Lung (tissue), 17 donors: ENCODE measurements at places on chromosomes 3 and 15.

DNA sequence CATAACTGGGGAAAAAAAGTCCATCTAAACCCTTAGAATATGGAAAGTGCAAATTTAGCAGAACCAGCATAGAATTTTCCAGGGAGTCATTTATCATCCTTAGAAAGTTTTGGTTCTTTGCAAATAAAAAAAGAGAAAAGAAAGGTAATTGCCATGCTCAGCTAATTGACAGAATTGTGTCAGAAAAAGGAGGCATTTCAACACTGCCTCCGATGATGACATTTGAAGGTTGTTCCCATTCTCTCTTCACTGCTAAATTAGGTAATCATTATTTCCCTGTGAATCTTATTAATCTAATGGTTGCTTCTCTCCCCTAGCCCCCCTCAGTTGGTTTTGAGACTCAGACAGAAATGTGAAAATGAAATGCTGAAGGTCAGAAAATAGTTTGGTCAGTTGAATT lies 139.2 kb downstream of the PDCD6IP start:
- H3K27ac ChIP-seq: no peak overlapping the region
- no peaks in the 10 kb centered on the region for H3K27me3 ChIP-seq
- H3K36me3 ChIP-seq: no peaks in the 10 kb centered on the region
- peaks cover 4% of the 10 kb centered on the region for H3K4me1 ChIP-seq
- H3K4me3 ChIP-seq: no peak overlapping the region

GRCh38 chr15:25172691-25173090 lies 217.9 kb downstream of the SNRPN start:
- no peaks in the 10 kb centered on the region for H3K27me3 ChIP-seq
- no peaks in the 10 kb centered on the region for H3K36me3 ChIP-seq
- no peak overlapping the region for H3K4me3 ChIP-seq
- no peak overlapping the region for H3K27ac ChIP-seq
- no peak for DNase-seq
- H3K4me1 ChIP-seq: no peaks in the 10 kb centered on the region

GRCh38 chr15:79516155-79516554 lies 84.0 kb downstream of the MINAR1 start:
- no peaks in the 10 kb centered on the region for H3K27me3 ChIP-seq
- no peak overlapping the region for H3K27ac ChIP-seq
- DNase-seq: no peak
- H3K36me3 ChIP-seq: no peaks in the 10 kb centered on the region

DNA sequence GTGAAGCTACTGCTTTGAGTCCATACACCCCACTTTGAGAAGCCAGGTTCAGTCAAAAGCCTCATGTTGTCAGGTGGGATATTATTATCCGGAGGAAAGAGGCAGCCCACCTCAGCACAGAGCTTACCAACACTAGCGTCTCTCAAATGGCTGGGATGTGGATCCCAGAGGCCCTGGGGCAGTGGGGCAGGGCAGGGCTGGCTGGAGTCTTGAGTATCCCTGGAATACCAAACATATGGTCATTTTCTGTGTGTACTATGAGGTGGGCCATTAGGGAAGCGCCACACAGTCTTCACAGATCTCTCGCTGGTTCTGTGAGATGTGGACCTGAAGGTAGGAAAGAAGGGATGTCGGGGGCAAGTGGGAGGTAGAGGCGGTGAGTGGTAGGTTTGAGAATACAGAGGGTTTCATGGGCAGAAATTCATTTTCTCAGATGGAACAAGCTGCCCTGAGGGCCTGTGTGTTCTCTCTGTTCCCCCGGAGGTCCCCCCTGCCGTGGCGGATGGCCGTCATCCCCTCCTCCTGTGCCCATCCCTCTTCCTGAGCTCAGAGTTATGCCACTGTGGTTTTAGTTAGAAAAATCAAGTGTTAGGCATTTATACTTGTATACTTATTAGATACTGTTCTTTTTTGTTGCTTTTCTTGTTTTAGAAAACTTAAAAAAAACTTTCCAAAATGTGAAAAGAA lies 66.4 kb downstream of the USP13 start:
- H3K4me1 ChIP-seq: no peaks in the 10 kb centered on the region
- H3K36me3 ChIP-seq: peaks cover 10% of the 10 kb centered on the region
- H3K27ac ChIP-seq: no peak overlapping the region
- H3K27me3 ChIP-seq: no peaks in the 10 kb centered on the region

GRCh38 chr15:31484986-31485385 lies 158.4 kb downstream of the KLF13 start:
- no peak overlapping the region for H3K4me3 ChIP-seq
- no peak overlapping the region for H3K27ac ChIP-seq
- peaks cover 38% of the 10 kb centered on the region for H3K27me3 ChIP-seq
- no peak for DNase-seq

DNA sequence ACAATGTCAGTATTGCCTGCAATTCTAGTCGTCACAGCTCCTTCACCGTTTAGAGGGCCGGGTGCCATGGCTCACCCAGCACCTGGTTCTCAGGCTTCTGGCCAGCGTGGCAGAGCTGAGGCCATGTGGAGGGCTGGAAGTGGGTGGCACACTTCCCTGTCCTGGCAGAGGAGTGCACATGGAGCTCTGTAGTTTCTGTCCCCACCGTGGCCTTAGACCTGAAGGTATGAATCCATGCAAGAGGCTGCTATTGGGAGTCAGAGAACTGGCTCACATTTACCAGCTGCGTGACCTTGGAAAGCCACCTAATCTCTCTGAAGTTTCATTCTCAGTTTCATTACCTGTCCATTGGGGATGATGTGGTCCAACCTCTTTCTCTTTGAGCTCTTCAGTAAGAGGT lies 22.2 kb downstream of the EPHB1 start:
- H3K27me3 ChIP-seq: no peaks in the 10 kb centered on the region
- H3K4me3 ChIP-seq: no peak overlapping the region
- no peak overlapping the region for H3K27ac ChIP-seq
- no peaks in the 10 kb centered on the region for H3K4me1 ChIP-seq
- no peaks in the 10 kb centered on the region for H3K36me3 ChIP-seq

DNA sequence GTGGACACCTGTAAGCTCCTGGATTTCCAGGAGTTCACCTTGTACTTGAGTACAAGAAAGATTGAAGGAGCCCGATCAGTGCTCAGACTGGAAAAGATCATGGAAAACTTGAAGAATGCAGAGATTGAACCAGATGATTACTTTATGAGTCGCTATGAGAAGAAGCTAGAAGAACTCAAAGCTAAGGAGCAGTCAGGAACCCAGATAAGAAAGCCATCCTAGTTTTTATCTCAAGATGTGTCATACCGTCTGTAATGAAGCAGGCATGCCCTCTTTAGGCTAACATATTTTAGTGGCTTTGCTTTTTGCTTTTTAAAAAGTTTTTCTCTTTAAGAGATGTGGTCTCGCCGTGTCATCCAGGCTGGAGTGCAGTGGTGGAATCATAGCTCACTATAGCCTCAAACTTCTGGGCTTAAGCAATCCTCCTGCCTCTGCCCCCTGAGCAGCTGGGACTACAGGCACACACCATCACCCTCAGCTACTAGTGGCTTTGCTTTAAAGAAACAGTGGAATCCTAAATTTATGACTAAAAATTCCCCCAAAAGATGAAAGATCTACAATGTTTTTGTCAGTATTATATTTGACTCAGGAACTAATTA lies 28.1 kb downstream of the EXOG start:
- H3K36me3 ChIP-seq: peaks cover 29% of the 10 kb centered on the region
- DNase-seq: no peak
- no peak overlapping the region for H3K4me3 ChIP-seq
- no peak overlapping the region for H3K27ac ChIP-seq
- H3K27me3 ChIP-seq: no peaks in the 10 kb centered on the region

GRCh38 chr3:178107804-178108203 lies 428.4 kb upstream of the KCNMB2 start:
- DNase-seq: no peak
- H3K4me1 ChIP-seq: no peaks in the 10 kb centered on the region
- no peak overlapping the region for H3K4me3 ChIP-seq
- no peak overlapping the region for H3K27ac ChIP-seq
- H3K36me3 ChIP-seq: no peaks in the 10 kb centered on the region

DNA sequence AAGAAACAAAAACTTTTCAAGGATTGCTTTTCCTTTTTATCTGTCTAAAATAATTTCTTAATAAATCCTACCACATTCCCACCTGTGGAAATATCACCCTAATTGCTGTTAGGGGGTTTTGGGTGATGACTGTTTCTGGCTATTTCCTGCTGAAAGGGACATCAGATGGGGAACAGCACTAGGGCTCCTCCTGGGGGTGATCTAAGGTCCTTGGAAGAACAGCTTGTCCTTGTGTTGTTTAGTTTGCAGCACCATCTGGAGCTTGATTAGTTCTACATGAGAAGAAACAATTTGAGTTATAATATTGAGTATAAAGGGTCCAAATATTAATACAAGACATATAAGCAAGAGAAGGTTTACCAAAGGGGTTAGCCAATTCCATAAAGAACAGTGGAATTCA lies 18.7 kb downstream of the OR5H15 start:
- no peaks in the 10 kb centered on the region for H3K4me1 ChIP-seq
- H3K36me3 ChIP-seq: no peaks in the 10 kb centered on the region
- H3K27ac ChIP-seq: no peak overlapping the region
- H3K27me3 ChIP-seq: no peaks in the 10 kb centered on the region

- no peak overlapping the region for H3K4me3 ChIP-seq
- no peak overlapping the region for H3K27ac ChIP-seq
- no peaks in the 10 kb centered on the region for H3K36me3 ChIP-seq
- H3K4me1 ChIP-seq: peaks cover 2% of the 10 kb centered on the region
- no peak for DNase-seq
Measured at GRCh38 chr3:23649448-23649847, 156.3 kb upstream of the UBE2E1 start.

GRCh38 chr15:89114990-89115389 lies 26.7 kb downstream of the ABHD2 start:
- peak; percentile 73 for DNase-seq
- H3K27ac ChIP-seq: peak overlapping the region; percentile 43
- no peaks in the 10 kb centered on the region for H3K27me3 ChIP-seq

- DNase-seq: no peak
- H3K4me3 ChIP-seq: no peak overlapping the region
Measured at GRCh38 chr3:119779731-119780383, 2.0 kb upstream of the NR1I2 start.

- H3K27ac ChIP-seq: no peak overlapping the region
- H3K4me1 ChIP-seq: peaks cover 4% of the 10 kb centered on the region
- DNase-seq: peak; percentile 65
- no peaks in the 10 kb centered on the region for H3K36me3 ChIP-seq
- no peak overlapping the region for H3K4me3 ChIP-seq
Measured at GRCh38 chr3:185733980-185734724, 90.7 kb downstream of the IGF2BP2 start.

DNA sequence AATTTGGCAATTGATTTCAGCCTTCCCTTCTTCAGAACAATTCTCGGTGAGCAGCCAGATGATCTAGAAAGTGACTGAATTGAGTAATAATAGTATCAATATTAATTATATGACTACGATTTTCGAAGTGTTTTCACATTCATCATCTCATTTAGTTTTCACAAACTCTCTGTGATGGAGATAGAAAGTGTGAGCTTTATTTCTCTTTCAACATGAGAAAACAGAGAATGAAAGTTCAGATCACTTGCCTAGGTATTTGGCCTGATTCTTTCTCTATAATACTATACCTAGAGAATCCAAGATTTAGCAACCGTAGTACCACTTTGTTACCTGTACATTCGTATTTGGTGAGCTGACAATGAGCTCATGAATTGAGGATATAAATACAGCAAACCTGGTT lies 739.2 kb upstream of the NR2F2 start:
- H3K27me3 ChIP-seq: no peaks in the 10 kb centered on the region
- no peaks in the 10 kb centered on the region for H3K4me1 ChIP-seq
- no peak overlapping the region for H3K4me3 ChIP-seq
